Central memory CD8-positive, alpha-beta T cell (primary cell): ENCODE measurements at places on chromosomes 7 and 10.

DNA sequence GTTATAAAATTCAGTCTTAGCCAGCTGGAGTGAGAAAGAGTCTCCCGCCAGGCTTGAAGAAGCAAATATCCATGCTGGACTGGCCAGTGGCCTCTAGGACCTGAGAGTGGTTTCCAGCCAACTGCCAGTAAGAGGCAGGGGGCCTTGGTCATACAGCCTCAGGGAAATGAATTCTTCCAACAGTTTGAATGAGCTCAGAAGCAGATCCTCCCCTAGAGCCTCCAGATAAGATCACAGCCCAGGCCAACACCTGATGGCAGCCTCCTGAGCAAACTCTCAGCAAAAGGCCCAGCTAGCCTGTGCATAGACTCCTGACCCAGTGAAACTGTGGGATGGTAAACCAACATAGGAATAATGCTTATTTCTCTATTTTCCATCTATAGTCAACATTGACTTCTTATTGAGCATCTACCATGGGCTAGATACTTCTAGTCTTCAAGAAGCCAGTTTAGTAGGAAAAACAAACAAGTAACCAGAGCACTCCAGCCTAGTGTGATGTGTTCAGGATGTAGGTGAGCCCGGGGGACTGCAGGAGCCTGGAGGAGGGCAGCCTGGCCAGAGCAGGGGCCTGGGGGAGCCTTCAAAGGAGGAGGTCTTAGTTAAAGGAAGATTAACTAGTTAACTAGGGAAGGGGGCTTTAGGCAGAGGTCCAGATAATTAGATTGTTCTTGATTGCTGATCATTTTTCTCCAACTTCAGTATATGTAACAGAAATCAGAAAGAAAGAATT lies 115.4 kb upstream of the ADO start:
- no peaks in the 10 kb centered on the region for H3K27me3 ChIP-seq
- peak overlapping the region; percentile 94 for H3K27ac ChIP-seq
- no peak for DNase-seq
- H3K4me1 ChIP-seq, result peaks cover 46% of the 10 kb centered on the region
- peaks cover 3% of the 10 kb centered on the region for H3K36me3 ChIP-seq

GRCh38 chr7:82678259-82678658 lies 234.7 kb upstream of the CACNA2D1 start:
- H3K4me3 ChIP-seq, result peak overlapping the region; percentile 46
- H3K4me1 ChIP-seq, result no peaks in the 10 kb centered on the region
- no peak for DNase-seq
- no peaks in the 10 kb centered on the region for H3K36me3 ChIP-seq
- H3K27me3 ChIP-seq, result no peaks in the 10 kb centered on the region

DNA sequence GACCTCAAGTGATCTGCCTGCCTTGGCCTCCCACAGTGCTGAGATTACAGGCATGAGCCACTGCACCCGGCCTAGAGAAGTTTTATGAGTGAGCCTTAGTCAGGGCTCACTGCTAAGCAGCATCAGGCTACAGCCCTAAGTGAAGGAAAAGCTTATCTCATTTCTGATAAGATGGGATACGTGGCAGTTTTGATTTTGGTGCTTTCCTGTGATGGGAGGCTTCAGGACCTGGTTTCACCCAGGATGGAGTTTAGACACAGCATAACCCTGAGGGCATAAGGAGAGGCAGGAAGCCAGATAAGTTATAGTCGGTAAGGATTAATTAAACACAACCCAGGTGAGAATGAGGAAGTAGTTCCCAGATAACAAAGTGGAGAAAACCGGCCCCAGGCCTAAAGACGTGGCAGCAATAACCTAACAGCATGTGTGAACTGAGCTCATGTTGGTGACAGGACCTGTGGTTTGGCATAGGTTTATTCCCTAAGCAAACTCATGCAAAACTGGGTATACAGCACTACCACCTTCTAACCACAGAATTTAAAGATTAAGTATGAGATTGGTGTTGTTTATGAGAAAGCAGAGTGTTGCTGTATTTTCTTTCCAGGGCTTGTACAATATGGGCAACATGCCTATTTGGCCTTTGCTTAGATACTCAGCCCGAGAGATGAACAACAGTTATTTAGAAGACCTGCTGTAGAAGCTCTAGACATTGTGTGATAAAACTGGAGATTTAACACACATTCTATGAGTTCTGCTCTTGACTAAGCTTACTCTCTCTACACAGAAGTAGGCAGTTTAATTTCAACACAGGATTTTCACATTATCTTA lies 119.4 kb downstream of the COL28A1 start:
- no peaks in the 10 kb centered on the region for H3K36me3 ChIP-seq
- H3K27ac ChIP-seq, result peak overlapping the region; percentile 64
- H3K4me1 ChIP-seq, result peaks cover 23% of the 10 kb centered on the region

DNA sequence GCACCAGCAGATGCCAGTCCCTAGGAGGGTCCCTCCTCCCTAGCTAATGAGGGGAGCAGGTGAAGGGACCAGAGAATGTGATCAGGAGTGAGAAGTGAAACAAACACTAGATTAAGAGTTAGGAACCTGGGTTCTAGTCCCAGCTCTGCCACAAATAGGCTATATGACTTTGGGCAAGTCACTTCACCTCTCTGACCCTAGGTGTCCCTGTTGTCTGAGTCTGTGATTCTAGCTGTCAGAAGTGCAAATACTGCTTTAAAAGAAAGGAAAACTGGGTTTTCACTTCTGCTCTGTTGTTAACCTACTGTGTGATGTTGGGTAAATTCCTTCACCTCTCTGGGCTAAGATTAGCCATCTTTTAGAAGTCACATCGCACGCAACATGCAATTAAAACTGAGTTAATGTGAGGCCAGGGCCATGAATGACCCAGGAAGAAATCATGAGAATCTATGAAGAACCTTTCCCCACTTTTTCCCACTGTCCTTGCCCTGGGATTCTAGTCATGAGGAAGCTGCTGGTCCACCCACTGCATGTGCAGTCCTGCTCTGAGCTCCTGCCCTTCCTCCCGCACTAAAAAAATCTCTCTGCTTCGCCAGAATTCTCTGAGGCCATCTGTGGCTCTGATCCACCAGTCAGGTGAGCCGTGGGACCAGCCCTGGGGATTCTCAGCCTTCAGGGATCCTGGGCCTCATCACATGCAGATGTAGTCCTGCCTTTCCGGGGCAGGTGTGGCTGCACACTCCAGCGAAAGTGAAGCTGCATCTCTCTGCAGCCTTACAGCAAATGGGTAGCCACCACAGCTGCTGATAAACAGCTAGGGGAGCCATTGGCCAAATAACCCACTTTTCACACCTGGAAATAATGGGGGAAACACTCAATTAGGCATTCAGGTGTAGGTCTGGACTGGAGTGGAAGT lies 181.7 kb downstream of the PLXNA4 start:
- H3K4me1 ChIP-seq, result no peaks in the 10 kb centered on the region
- no peak overlapping the region for H3K4me3 ChIP-seq
- H3K27me3 ChIP-seq, result peaks cover 25% of the 10 kb centered on the region
- no peaks in the 10 kb centered on the region for H3K36me3 ChIP-seq
- no peak overlapping the region for H3K27ac ChIP-seq

DNA sequence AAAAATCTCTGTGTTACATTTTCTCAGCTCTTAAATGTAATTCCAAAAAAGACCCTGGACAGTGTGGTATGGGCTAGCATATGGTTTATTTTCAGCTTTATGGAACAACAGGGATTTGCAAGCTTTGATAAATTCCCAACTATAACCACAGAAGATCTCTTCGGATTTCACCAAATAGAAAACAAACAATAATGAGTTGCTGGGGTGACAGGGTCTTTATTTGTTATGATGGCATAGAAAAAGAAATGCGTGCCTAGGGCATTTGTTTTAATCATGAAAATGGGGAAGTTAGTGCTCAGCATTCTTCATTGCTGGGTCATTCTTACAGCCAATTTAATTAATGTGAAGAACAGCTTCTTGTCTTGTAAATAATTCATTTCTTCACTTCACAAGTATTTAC lies 139.0 kb downstream of the LRRN3 start:
- H3K27me3 ChIP-seq, result no peaks in the 10 kb centered on the region
- H3K27ac ChIP-seq, result no peak overlapping the region
- no peak for DNase-seq
- H3K4me3 ChIP-seq, result no peak overlapping the region

GRCh38 chr7:36202398-36202797 lies 49.3 kb downstream of the EEPD1 start:
- H3K4me3 ChIP-seq, result no peak overlapping the region
- H3K27me3 ChIP-seq, result no peaks in the 10 kb centered on the region
- H3K4me1 ChIP-seq, result no peaks in the 10 kb centered on the region
- H3K36me3 ChIP-seq, result no peaks in the 10 kb centered on the region
- no peak for DNase-seq

GRCh38 chr10:108241166-108241565 lies 1076.7 kb upstream of the SORCS1 start:
- H3K27ac ChIP-seq, result no peak overlapping the region
- DNase-seq, result no peak
- H3K4me1 ChIP-seq, result no peaks in the 10 kb centered on the region
- no peak overlapping the region for H3K4me3 ChIP-seq
- H3K36me3 ChIP-seq, result no peaks in the 10 kb centered on the region

DNA sequence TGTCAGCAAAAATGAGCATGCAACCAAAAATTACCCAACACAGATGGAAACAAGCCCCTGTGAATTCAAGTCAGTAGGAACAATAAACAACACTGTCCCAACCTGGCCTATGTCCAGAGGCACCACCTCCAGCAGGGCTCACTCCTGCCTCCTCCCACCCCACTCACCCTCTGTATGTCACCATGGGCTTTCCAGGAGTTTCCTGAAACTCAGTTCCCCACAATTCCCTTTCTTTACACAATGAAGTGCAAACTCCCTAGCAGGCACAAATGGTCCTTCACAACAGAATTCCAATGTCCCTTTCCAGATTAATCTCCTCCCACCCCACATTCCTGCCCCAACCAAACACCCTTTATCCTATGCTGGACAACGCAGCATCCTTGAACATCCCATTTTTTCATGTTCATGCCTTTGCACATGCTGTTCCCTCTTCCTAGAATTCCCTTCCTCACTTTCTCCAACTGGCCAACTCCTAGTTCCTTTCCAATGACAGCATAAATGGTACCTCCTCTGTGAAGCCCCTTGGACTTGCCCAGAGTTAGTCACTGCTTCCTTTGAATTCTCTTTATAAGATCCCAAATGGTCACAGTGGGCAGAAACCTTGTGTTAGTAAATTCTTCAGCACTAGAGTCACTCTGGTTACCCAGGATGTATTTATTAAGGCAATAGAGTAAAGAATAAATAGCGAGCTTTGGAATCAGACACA lies 157.5 kb downstream of the SLIT1 start:
- no peak overlapping the region for H3K4me3 ChIP-seq
- no peaks in the 10 kb centered on the region for H3K4me1 ChIP-seq
- no peak for DNase-seq
- H3K27me3 ChIP-seq, result no peaks in the 10 kb centered on the region

- H3K27me3 ChIP-seq, result no peaks in the 10 kb centered on the region
- peaks cover 5% of the 10 kb centered on the region for H3K4me1 ChIP-seq
- H3K4me3 ChIP-seq, result no peak overlapping the region
- peaks cover 63% of the 10 kb centered on the region for H3K36me3 ChIP-seq
- H3K27ac ChIP-seq, result peak overlapping the region; percentile 38
These were observed 98.7 kb downstream of the KMT2E start for GRCh38 chr7:105112440-105113418.

GRCh38 chr10:34731885-34732701 lies 83.0 kb downstream of the PARD3 start:
- H3K27me3 ChIP-seq, result peaks cover 9% of the 10 kb centered on the region
- no peak for DNase-seq
- no peak overlapping the region for H3K27ac ChIP-seq
- H3K4me1 ChIP-seq, result no peaks in the 10 kb centered on the region

DNA sequence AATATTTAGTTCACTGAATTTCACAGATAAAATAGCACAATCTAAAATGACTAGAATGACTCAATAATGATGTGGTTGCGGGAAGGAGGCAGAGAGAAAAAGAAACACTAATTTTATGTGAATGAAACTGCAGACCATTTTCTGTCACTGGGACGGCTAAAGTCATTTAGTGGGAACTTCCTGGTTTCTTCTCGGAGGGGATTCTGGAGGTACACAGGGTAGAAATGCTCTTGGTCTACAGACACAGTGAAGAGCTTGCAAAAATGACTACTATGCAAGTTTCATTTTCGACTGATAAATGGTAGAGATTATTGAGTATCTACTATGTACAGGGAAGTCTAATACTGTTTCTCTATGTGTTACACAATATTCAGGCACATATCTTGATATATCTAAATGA lies 63.5 kb upstream of the LRRN3 start:
- H3K36me3 ChIP-seq, result peaks cover 3% of the 10 kb centered on the region
- DNase-seq, result no peak
- peaks cover 29% of the 10 kb centered on the region for H3K4me1 ChIP-seq
- no peaks in the 10 kb centered on the region for H3K27me3 ChIP-seq

- H3K36me3 ChIP-seq, result no peaks in the 10 kb centered on the region
- no peaks in the 10 kb centered on the region for H3K4me1 ChIP-seq
- H3K27ac ChIP-seq, result no peak overlapping the region
- no peak for DNase-seq
- no peak overlapping the region for H3K4me3 ChIP-seq
These were observed 158.5 kb downstream of the PTPRN2 start for GRCh38 chr7:158428837-158429753.

GRCh38 chr10:83522881-83523386 lies 616.4 kb upstream of the GHITM start:
- no peak overlapping the region for H3K4me3 ChIP-seq
- no peaks in the 10 kb centered on the region for H3K27me3 ChIP-seq
- H3K4me1 ChIP-seq, result no peaks in the 10 kb centered on the region
- no peak overlapping the region for H3K27ac ChIP-seq
- no peaks in the 10 kb centered on the region for H3K36me3 ChIP-seq

- H3K4me1 ChIP-seq, result no peaks in the 10 kb centered on the region
- DNase-seq, result no peak
- no peaks in the 10 kb centered on the region for H3K27me3 ChIP-seq
- H3K4me3 ChIP-seq, result no peak overlapping the region
- H3K36me3 ChIP-seq, result no peaks in the 10 kb centered on the region
- no peak overlapping the region for H3K27ac ChIP-seq
These were observed 21.8 kb downstream of the SLIT1 start for GRCh38 chr10:97163781-97164501.

- DNase-seq, result no peak
- H3K27me3 ChIP-seq, result peaks cover 31% of the 10 kb centered on the region
- no peak overlapping the region for H3K27ac ChIP-seq
- no peaks in the 10 kb centered on the region for H3K36me3 ChIP-seq
- no peak overlapping the region for H3K4me3 ChIP-seq
These were observed 36.8 kb downstream of the WIPF3 start for GRCh38 chr7:29843093-29843492.

GRCh38 chr10:110857265-110858171 lies 14.2 kb upstream of the PDCD4 start:
- no peaks in the 10 kb centered on the region for H3K27me3 ChIP-seq
- H3K4me1 ChIP-seq, result peaks cover 77% of the 10 kb centered on the region
- DNase-seq, result peak; percentile 13
- peak overlapping the region; percentile 7 for H3K27ac ChIP-seq
- peaks cover 3% of the 10 kb centered on the region for H3K36me3 ChIP-seq

DNA sequence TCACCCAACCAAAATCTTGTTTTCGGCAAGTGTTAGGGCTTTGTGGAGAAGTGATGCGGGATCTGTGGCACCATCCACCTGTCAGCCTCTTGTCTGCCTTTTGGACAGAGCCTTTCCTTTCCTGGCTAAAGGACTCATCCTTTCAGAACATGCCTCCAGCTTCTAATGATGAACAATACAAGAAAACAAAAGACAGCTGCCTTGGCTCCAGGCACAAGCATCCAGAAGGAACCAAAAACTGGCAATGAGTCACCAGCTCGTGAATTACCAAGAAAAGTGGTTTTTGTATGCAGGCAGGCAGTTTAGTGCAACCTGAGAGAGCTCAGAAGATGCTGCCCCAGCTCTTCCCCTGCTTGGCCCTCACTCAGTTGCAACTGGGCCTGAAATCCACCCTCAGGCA lies 84.6 kb upstream of the NAMPT start:
- DNase-seq, result no peak
- no peaks in the 10 kb centered on the region for H3K4me1 ChIP-seq
- H3K36me3 ChIP-seq, result no peaks in the 10 kb centered on the region
- H3K27ac ChIP-seq, result no peak overlapping the region
- H3K4me3 ChIP-seq, result no peak overlapping the region
